ENCODE measurements at places on chromosomes 5 and 9.

DNA sequence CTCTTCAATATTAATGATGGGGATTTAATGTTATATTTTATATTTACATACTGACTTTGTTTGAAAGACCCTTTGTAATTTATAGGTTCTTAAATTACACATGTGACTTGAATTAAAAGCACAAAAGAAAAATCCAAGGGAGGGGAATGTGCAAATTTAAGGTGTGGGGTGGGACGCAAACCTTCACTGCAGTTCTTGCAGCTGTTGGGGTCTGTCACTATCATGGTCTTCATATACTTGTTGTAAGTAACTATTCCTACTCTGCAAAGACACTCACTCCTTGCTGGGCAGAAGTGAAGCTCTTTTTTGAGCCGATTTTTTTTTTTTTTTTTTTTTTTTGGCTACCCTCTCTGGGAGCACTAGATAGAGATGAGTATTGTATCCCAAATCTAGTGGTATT is 505.3 kb downstream of the ARHGEF28 start:
- no peak for DNase-seq

DNA sequence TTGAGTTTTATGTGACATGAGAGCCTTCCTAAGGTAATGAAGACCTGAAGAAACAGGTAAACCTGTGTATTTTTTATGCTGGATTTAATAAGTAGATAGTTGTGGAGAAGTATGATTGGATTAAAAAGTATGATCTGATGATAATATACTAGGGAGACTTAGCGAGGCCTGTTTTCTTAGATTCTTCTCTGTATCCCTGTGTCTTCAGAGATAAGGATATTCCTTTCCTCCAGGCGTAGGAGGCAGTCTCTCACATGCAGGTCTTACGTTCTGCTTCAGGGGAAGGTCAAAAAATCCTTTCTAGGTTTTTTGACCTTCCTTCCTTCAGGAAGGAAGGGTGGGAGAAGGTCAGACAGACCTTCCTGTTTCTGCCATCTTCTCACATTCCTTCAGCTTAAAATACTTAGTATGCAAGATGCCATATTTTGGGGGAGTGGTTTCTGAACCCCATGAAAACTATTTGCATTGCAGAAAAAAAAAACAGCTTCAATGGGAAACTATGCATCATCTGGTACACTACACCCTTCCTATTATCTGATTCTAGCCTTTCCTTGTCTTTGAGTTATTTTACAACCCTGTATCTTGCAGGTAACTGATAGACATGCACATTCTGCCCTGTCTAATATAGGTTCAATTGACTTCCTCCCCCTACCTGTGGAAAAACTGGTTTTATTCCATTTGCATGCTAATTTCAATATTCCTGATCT is 57.3 kb upstream of the ZNF608 start:
- no peak for DNase-seq

DNA sequence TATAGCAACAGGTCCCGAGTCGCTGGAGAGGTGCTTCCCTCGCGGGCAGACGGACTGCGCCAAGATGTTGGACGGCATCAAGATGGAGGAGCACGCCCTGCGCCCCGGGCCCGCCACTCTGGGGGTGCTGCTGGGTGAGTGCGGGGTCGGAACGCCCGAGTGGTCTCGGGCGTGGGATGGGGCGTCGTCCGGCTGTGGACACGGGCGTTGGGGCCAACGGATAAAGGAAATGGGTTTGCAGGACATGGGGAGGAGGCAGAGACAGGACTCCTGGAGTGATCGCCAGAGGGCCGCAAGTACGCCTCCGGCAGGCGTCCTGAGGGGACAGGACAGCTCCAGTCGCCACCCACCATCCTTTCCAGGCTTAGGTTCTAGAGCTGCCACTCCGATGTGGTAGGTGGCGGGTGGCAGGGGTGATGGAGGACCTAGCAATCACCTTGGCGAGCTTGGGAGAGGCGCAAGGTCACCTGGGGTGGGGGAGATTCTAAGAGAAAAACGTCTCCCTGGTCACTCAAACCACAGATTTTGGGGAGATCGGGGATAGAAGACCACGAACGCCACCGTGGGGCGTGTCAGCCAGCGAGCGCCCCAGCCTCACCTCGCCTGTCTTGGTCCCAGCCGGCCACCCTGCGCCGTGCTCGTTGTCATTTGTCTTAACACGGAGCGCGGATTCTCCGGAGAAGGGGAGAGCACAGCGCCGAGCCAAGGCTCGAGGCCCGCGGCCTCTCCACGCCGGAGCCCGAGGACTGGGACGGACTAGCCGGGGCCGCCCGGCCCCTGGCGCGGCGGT is 922 bp downstream of the LMX1B start:
- DNase-seq: no peak

GRCh38 chr5:140213370-140213983 is 38.5 kb downstream of the CYSTM1 start:
- no peak for DNase-seq

- DNase-seq: no peak
These were observed 339.1 kb downstream of the NFIB start for GRCh38 chr9:13974891-13975290.

DNA sequence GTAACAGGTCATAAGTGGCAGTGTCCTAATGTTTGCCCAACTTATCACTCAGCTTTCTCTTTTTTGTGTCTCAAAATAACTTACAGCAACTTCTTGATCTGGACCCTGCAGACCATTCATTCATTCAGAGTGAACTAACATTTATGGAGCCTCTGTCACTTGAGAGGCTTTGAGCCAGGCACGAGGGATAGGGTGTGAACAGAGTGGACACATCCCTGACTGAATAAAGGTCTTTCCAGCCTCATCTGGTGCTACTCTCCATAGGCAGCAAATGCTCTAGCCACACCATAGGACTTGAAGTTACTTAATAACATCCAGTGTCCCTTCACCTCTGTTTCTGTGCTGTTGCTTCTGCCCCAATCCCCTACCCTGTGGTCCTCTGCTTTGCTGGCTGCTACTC is 212.1 kb upstream of the FBN2 start:
- DNase-seq: no peak

- DNase-seq: peak; percentile 42
These were observed 89.8 kb downstream of the SLC1A3 start for GRCh38 chr5:36696059-36696673.

DNA sequence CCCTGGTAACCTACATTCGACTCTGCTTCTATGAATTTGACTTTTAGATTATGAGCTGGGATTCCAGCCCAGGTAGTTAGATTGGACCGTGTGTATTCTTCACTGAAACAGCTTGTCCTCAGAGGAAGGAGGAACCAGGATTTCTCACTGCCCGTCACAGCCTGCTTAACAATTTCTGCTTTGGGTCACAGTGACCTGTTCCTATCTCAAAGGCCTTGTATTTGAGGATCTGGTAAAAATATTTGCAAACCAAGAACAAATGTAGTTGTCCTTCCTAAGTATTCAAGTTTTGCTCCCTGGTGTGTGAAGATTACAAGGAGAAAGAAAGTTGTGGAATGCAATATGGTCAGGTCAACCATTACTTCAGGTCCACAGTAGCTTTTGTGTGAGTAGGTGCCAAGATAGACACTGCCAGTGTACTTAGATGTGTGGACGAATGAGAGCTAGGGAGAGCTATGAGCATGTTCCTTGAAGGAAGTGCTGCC is 55.1 kb downstream of the KIF4B start:
- DNase-seq: no peak

DNA sequence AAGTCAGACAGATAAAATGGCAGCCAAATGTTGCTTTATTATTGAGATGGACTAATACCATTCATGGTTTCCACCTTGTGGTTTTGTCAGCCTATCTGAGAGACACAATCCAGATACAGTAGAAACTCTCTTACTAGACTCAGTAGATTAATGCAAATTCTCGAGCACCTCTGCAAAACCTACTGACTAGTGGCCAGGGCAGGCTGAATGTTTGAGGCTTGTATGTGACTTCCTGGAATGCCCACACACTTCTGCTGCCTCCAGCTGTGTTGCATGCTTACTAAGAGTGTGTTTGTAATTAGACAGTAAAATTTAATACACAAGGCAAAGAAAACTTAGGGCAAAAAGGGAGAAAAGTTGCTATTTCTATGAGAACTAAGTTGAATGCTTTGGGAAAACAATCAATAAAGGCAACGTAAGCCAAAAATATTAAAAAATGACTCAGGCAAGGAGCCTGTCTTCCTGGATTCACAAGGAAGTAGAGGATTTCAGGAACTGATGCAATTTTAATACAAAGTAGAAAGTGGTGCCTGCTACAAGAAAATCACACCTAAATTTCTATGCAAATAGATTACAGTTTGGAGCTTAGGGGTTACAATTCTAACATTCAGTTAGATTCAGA is 30.2 kb upstream of the CCNG1 start:
- DNase-seq: no peak

DNA sequence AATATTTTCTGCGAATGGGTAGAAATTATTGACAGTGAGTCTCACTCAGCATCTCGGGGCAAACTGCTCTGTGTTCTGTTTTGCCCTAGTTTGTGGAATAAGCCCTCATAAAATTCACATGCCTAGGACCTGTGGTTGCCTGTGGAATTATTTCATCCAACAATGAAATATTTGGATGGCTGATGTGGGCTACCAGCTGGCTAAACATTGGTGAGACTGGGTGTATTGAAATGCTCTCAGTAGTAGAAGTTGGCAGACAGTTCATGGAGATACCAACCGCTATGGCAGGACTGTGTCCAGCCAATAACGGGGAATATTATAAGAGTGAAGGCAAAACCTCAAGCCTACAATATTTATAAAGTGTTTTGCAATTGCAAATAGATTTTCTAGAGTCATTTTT is 344.1 kb upstream of the RPS23 start:
- DNase-seq: no peak

DNA sequence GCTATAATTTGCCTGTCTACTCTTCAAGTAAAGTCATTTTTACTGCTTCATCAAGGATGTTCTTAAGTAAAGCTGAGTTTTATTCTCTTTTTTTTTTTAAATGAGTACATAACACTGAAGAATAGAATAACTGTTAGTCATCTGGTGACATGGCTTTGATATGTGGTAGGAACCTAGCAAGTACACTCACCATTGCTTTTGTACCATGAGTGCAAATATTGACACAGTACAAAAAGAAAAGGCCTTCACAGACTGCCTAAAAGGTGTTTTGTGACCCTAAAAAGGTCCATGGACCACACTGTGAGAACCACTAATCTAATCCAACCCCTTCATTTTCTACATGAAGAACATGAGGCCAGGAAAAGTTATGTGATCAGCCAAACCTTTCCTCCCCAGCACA is 55.0 kb downstream of the ECPAS start:
- DNase-seq: no peak
